ENCODE measurements at places on chromosomes 5 and 9. TPM values are rescaled to one million over a fixed set of nuclear protein-coding genes. Genes with fewer than 3 reads are reported as not detected.

The WDR38 gene
- not detected for total RNA-seq

The PCDHGA12 gene
- 0.52 TPM for total RNA-seq

The ENHO gene
- 2.0 TPM for total RNA-seq

The SHISAL2B gene
- not detected for total RNA-seq

DNA sequence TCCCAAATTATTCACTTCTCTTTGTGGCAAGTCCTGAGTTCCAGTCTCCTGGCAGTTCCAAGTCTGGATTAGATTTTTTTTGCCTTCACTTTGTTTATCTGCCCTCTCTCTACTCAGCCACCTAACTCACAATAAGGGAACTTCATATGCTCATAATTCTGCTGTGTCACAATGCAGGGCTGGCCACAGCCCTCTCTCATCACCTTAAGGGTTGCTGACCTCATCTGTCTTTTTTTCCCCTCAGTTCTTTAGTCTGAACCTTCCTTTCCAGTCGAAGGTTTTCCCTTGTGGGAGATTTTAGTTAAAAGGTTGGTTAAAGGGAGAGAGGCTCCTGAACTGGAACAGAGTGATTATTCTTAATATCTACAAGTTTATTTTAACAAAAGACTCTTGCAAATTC is 4.1 kb downstream of the BAG1 start:
- DNase-seq = no peak

GRCh38 chr9:7752481-7752880 is 47.1 kb downstream of the DMAC1 start:
- DNase-seq = no peak

DNA sequence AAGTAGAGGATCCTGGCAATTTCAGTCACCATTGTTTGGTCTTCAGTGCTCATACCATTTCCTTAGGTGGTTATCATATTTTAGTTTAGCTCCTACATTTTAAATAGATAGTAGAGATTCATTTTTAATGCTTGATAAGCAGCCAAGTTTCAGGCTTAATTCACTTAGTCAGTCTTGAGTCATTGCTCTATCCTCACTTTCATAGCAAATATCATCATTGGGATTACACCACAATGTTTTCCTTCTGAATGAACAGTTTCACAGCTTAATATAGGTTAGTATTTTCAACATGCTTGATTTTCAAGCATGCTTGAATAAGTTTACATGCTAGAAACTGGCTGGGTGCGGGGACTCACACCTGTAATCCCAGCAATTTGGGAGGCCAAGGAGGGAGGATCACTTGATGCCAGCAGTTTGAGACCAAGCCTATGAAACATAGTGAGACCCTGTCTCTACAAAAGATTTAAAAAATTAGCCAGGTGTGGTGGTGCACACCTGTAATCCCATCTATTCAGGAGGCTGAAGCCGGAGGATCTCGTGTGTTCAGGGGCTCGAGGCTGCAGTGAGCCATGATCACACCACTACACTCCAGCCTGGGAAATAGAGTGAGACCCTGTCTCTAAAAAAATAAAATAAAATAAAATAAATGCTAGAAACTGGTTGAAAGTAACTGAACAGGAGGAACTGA is 339.9 kb downstream of the ADGRV1 start:
- peak; percentile 89 for DNase-seq

GRCh38 chr5:174420651-174421407 is 303.6 kb upstream of the MSX2 start:
- no peak for DNase-seq

DNA sequence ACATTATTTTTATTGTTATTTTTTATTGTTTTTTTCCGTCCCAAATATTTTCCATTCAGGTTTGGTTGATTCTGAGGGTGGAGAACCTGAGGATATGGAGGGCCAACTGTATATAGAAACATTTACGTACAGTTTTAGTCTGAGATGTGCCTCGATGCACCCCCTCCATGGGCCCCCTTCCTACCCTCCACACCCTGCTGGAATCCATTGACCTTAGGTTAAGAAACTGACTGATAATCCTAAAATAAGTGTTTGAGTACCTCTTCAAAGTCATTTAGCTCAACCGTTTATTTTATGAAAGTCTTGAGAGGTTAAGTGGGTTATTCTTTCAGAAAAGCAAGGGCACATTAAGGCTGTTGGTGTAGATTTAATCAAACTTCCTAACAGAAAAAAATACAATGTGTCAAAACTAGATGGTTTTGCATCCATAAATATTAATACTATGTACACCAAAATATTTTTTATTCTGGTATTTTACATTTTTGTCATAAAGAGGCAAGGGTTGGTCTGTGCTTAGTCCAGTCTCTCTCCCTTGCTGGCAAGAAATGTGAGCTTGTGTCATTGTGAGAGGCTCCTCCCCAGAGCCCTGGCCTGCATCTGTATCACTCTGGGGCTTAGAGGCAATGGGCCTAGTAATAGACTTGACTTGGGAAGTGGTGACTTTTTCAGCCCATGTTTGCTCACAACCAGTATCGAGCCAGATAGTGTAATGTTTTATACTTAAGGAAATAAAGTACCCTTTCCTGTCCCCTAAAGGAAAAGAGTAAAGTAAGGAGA is 15.7 kb downstream of the MTRR start:
- DNase-seq = no peak

DNA sequence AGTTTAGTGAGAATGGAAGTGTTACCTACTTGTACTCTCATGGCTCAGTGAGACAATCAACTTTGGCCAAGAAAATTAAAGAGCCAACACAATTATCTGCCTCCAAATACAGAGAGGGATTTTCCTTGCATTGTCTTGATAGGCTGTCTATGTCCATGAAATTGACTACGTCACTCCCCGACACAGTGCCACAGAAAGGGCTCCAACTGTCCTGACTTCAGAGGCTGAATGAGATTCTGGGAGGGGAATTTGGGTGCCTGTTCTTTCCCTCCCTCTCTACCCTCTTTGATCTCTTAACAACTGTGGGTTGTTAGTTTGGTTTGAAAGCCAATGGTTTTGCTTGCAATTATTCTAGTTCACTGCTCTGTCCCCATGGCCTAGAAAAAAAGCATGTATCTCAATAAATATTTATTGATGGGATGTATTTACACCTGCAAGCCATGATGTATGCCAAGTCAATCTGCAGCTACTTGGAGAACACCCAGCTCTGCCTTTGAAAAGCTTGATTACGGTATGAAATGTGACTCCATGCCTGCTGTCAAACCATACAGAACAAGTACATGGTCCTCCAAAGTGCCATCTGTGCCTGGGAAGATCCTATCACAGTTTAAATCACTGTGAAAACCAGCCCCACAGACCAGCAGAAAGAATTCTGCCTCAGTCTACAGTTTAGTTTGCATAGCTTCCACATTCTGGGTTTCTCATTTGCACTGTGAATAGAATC is 37.3 kb downstream of the CAPSL start:
- no peak for DNase-seq

Data from PC-3 (cell line).